ENCODE measurements at places on chromosomes 11 and 22.

DNA sequence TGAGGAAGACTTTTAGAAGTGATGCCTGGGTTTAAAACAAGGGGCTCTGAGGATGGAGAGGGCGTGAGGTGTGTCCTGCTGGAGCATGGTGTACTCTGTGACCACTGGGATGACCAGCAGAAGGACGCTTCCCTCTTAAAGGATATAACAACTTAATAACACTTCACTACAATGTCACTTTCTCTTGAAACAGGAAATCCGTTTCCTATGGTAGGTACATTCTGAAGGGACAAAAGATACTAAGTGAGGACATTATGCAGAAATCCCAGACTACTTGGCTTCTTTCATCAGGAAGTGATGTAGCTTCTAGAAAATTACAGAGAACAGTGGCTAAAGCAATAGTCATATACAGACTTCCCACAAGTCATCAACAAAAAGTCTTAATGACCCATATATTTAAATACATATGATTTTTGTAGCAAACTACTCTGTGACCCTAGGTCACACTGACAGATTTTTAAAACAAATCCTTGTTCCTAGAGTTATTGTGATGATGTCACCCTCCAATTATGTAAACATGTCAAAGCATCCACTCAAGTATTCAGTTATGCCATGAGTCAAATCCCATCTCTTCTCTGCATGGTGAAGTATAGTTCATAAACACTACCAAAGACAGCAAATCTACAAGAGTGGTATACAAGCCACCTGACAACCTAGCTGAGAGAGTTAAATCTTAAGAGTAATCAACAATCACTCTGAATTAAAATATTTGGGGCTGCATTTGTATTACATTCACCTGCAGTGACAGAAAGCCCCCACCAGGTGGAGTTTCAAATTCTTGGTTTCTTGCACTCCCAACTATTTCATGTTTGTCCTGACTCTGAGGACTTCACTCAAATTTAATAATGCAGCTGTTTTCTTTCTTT lies 32.8 kb downstream of the PITPNB start:
- peak; percentile 72 for DNase-seq

DNA sequence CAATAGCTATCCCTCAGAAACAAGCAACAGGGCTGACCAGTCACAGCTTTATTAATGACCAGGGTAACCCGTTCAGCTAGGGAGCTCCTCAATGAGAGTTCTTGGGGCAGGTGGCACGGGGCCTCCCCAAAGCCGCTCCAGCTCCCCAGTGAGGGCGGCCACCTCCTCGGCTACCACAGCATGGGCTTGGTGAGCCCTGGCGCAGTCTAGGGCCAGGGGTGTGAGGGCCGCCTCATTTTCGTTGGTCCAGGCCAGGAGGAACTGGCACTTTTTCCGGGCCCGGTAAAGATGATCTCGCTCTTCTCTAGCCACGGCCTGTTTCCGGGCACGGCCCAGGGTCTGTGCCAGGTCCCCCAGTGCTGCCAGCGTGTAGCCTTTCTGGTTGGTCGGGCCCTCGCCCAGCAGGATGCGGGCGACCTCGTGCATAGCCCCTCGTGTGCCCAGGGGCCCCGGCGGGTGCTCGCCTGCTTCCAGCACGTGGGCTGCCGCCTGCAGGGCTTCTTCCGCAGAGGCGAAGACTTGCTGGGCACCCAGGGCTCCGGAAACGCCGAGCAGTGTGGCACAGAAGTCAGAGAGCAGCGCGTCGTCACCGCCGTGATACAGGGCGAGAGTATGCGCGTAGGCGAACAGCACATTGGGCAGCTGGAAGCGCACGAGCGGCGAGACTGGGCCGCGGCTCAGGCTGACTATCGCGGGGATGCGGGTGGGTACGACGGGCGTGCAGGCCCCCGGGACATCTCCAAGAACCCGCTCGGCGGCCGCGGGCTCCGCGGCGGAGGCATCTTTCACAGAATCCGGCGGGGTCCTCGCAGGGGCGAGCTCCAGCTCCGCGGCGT lies 913 bp downstream of the ZNHIT2 start:
- no peak for DNase-seq

- DNase-seq, result no peak
Observed at GRCh38 chr22:20036535-20037392, 15.9 kb downstream of the TANGO2 start.

DNA sequence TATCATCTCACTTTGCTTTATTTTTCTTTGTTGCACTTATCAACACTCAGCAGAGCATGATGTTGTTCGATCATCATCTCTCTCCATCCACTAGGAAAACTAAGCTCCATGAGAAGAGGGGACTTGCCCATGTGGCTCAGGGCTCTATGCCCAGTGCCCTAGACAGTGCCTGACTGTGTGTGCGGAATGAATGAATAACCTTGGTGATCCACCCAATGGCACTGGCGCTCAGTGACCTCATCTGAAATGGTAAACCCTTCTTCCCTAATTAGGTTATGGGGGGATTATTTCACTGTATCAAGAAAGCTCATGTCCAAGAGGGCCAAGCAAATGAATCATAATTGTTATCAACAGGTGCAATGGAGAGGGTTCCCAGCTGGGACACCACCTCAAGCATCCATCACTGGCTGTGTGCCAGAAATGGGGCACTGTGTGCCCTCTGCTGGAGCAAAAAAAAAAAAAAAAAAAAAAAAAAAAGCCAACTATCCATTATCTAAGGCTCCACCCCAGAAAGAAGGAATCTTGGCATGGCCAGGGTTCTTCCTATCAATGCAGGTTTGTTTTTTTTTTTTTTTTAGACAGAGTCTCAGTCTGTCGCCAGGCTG lies 172.6 kb downstream of the LARGE1 start:
- DNase-seq, result no peak

- no peak for DNase-seq
Observed at GRCh38 chr11:14554959-14555358, 34.8 kb upstream of the PSMA1 start.

- peak; percentile 88 for DNase-seq
Observed at GRCh38 chr11:44556735-44557409, 8.6 kb upstream of the CD82 start.

DNA sequence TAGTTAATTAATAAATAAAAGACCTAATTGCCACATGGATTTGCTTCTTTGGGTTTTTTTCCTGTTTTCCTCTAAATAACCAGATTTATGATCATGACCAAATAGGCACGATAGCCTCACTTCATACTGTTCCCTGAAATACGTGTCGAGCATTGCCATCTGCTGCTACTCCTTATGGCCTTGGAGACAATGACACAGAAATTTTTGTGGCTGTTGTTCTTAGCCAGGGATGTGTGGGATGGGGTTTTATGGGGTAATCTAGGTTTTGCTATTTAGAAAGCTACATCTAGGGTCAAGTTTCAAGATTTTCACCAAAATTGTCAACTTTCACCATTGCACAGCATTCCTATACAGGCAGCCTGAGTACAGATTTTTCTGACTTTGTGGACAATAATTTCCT lies 145.2 kb downstream of the DBX1 start:
- no peak for DNase-seq

DNA sequence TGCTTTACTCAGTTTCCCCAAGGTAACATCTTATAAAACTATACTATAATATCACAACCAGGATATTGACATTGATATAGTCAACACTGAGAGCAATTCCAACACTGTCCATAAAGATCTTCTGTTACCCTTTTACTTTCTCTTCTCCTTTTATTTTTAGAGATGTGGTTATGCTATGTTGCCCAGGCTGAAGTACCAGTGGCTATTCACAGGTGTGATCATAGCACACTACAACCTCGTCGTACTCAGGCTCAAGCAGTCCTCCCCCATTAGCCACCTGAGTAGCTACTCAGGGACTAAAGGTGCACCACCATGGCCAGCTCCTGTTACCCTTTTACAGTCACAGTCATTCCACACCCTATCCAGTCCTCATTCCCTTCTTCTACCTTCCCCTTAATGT lies 119.7 kb downstream of the CWF19L2 start:
- DNase-seq, result no peak

DNA sequence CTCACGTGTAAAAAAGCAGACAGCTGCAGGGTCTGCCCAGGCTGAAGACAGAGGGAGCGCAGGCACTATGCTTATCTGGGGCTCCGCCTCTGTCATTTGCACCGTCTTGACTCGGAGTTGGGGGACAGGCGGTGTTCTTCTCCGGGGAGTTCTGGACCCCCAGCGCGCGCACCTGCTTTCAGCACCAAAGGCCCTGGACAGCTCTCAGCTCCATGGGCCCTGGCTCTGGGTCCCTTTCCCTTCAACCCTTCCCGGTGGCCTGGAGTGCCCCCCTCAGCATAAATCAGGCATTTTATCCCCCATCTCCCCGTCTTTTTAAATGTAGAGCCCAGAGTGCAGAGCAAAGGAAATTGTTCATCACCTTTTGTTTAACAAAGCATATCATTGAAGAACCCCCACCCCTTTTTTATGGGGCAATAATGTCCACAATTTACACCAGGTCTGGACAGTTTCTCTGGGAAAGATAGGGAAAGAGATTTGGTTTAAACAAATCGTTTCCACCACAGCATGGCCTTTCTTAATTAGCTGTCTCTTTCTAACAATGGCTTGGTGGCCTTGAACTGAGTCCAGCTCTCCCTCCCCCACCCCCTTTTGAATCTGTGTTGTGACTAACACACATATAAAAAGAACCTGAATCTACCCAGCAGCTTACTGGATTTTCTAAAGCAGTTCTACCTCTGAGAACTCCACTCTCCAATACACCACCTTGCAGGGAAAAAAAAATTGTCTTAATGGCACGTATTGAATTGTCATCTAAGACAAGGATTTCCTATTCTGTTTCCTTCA lies 1.7 kb downstream of the SEZ6L start:
- DNase-seq, result no peak

DNA sequence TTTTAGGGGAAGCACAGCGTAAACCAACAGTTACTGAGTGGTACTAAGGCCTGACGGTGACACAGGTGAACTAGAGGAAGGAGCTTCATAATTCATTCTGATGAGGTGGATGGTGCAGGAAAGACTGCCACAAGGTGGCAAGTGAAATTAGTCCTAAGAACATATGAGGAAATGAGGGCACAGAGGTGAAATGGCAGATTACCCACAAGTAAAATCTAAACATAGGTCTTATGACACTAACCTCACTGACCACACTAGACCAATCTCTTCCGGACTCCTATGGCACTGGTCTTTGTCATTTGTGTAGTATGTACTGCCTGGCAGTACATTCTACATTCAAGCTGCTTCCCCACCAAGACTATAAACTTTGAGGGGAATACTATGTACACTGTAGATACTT lies 20.2 kb downstream of the GAB2 start:
- no peak for DNase-seq

- DNase-seq, result no peak
Observed at GRCh38 chr11:45820211-45820857, 15.4 kb downstream of the SLC35C1 start.

DNA sequence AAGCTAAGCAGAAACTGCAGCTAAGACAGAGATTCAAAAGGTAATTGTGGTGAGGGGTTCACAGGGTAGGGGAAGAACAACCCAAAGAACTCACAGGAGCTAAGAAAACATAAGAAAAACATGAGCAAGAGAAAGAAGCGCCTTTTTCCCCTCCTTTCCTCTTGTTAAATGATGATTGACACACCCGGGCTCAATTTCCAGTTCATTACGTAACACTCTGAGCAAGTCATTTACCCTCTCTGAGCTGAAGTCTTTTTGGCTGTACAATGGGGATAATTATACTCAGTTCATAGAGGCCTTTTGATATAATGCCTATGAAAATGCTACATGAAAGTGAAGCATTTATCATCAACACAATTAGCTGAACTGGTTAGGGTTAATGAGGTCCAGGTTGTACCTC lies 17.2 kb downstream of the LRP4 start:
- DNase-seq, result no peak

DNA sequence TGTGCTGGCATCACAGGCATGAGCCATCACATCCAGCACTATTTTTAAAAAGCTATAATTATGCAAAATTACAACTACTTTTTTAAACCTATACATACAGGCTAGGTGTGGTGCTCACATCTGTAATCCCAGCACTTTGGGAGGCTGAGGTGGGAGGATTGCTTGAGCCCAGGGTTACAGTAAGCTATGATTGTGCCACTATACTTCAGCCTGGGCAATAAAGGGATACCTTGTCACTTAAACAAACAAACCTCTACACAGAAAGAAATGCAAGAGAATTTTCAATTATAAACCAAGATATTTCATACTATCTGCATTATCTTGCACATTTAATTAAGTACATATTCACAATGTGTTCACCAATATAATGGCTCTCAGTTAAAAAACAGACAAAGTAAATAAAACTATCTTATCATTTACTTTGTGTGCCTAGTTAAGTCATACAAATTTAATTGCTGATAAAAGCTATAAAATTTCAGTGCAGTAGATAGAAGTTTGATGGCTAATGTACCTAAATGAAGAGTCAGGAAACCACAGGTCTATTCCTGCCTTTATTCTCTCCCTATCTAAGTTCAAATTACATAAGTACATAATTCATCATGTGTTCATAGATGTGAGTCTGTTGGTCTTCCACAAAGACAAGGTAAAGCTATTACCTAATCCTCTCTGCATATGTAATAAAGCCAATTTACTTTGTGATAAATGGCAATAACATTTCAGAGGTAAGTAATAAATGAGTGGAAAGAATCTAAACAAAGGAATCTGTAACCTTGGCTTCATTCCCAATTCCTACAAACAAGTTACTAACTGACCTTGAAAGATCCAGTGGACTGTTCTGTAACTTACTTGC lies 9.0 kb upstream of the RDX start:
- DNase-seq, result no peak

GRCh38 chr22:40215266-40215665 lies 37.5 kb downstream of the TNRC6B start:
- DNase-seq, result no peak

DNA sequence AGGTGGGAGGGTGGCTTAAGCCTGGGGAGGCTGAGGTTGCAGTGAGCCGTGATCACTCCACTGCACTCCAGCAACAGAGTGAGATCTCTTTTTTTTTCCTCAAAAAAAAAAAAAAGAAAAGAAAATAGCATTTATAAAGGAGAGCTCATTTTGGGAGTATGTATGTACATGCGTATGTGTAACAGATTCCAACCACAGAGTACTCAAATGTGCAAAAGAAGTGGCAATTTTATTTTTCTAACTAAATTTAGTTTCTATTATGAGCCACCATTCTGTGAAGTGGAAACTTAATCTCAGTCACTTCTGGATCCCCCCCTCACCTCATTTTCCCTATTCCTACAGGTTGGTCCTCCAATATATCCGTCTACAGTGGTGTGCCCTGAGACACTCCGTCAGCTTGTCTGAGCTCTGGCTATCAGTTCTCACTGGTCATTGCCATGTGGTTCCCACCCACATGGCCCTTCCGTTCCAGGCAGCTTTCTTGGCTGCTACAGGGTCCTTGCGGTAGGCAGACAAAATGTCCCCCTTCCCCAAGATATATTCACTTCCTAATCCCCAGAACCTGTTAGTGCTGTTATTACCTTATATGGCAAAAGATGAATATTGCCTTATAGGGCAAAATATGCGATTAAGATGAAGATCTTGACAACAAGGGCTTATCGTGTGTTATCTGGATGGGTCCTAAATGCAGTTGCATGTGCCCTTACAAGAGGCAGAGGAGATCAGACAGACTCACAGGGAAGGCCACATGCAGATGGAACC lies 35.8 kb upstream of the TSKU start:
- no peak for DNase-seq

Measured in head of caudate nucleus (tissue), 42 donors.